ENCODE measurements at places on chromosomes 2 and 18. TPM values are rescaled to one million over a fixed set of nuclear protein-coding genes. Genes with fewer than 3 reads are reported as not detected.

The GALNT1 gene
- 40.4 TPM for total RNA-seq

The ALK gene
- not detected for total RNA-seq

The STPG4 gene
- total RNA-seq: 0.25 TPM

The SERPINB10 gene
- total RNA-seq: 5.0 TPM

The VIL1 gene
- total RNA-seq: not detected

The EGR4 gene
- not detected for total RNA-seq

The AAMP gene
- total RNA-seq: 89.9 TPM

The APCDD1 gene
- total RNA-seq: not detected

The WDSUB1 gene
- total RNA-seq: 7.3 TPM

The COLEC11 gene
- total RNA-seq: not detected

The CAPN13 gene
- total RNA-seq: not detected

The FIGN gene
- total RNA-seq: 3.7 TPM

Measured in HFFc6 (cell line).